Bladder microvascular endothelial cell (primary cell): ENCODE measurements at places on chromosomes 11 and 22. TPM values are rescaled to one million over a fixed set of nuclear protein-coding genes. Genes with fewer than 3 reads are reported as not detected.

TMPRSS6 gene
- not detected in 2 replicates for total RNA-seq

LRRC55 gene
- total RNA-seq: 0.16 and 0.31 TPM in 2 replicates

MRGPRX4 gene
- total RNA-seq: 0.57 TPM in 1 of 2 replicates, not detected in the other

PATE4 gene
- under 0.01 TPM in 1 of 2 replicates, not detected in the other for total RNA-seq

ZFTA gene
- total RNA-seq: 10.7 and 10.8 TPM in 2 replicates

DEUP1 gene
- total RNA-seq: not detected in 2 replicates

NLRP14 gene
- total RNA-seq: under 0.01 TPM in 1 of 2 replicates, not detected in the other

NRXN2 gene
- total RNA-seq: 0.49 TPM in 1 of 2 replicates, not detected in the other

MYRF gene
- 0.49 and 1.0 TPM in 2 replicates for total RNA-seq

KMT2A gene
- 19.1 and 53.6 TPM in 2 replicates for total RNA-seq

HBB gene
- total RNA-seq: not detected in 2 replicates

MMP12 gene
- not detected in 2 replicates for total RNA-seq

MAP6 gene
- 0.06 and 0.32 TPM in 2 replicates for total RNA-seq

PDGFD gene
- total RNA-seq: 11.0 and 56.5 TPM in 2 replicates

CWF19L2 gene
- total RNA-seq: 8.9 and 18.5 TPM in 2 replicates

PLAAT2 gene
- total RNA-seq: 0.13 TPM in 1 of 2 replicates, not detected in the other

TBX1 gene
- 0.81 and 98.6 TPM in 2 replicates for total RNA-seq

HEPACAM gene
- total RNA-seq: under 0.01 TPM in 1 of 2 replicates, not detected in the other

PNPLA3 gene
- 0.49 and 1.7 TPM in 2 replicates for total RNA-seq

C11orf87 gene
- not detected in 2 replicates for total RNA-seq

KRTAP5-9 gene
- not detected in 2 replicates for total RNA-seq

TMEM191C gene
- 0.63 and 1.9 TPM in 2 replicates for total RNA-seq

USP2 gene
- 0.06 TPM in 1 of 2 replicates, not detected in the other for total RNA-seq

C11orf16 gene
- not detected in 2 replicates for total RNA-seq

BTBD18 gene
- total RNA-seq: not detected in 2 replicates

SPCS2 gene
- 8.6 and 31.7 TPM in 2 replicates for total RNA-seq

OR51B4 gene
- not detected in 2 replicates for total RNA-seq

SLC22A12 gene
- not detected in 2 replicates for total RNA-seq

SOX10 gene
- total RNA-seq: not detected in 2 replicates

PAMR1 gene
- total RNA-seq: 0.25 and 0.65 TPM in 2 replicates

CSNK2A3 gene
- total RNA-seq: 0.81 and 7.4 TPM in 2 replicates

SYT13 gene
- 0.06 TPM in 1 of 2 replicates, not detected in the other for total RNA-seq

OR52B6 gene
- not detected in 2 replicates for total RNA-seq

CCDC81 gene
- total RNA-seq: 0.32 and 1.3 TPM in 2 replicates

OR10A2 gene
- not detected in 2 replicates for total RNA-seq

MMP8 gene
- not detected in 2 replicates for total RNA-seq

IL18 gene
- 0.13 and 0.16 TPM in 2 replicates for total RNA-seq

CHADL gene
- 0.32 and 1.0 TPM in 2 replicates for total RNA-seq

IGSF22 gene
- 0.06 TPM in 1 of 2 replicates, not detected in the other for total RNA-seq

NRIP3 gene
- 0.82 and 5.5 TPM in 2 replicates for total RNA-seq

GRM5 gene
- under 0.01 and 0.13 TPM in 2 replicates for total RNA-seq

ABCG4 gene
- total RNA-seq: under 0.01 TPM in 1 of 2 replicates, not detected in the other

TRMU gene
- total RNA-seq: 20.7 and 46.6 TPM in 2 replicates
